ENCODE measurements at places on chromosomes 4 and X.

GRCh38 chrX:84796321-84796720 lies 207.4 kb upstream of the APOOL start:
- no peak overlapping the region for H3K27ac ChIP-seq
- no peaks in the 10 kb centered on the region for H3K27me3 ChIP-seq
- no peak for DNase-seq

GRCh38 chr4:86319390-86319789 lies 40.5 kb downstream of the MAPK10 start:
- peaks cover 5% of the 10 kb centered on the region for H3K36me3 ChIP-seq
- H3K4me1 ChIP-seq, result peaks cover 12% of the 10 kb centered on the region
- no peaks in the 10 kb centered on the region for H3K27me3 ChIP-seq
- H3K4me3 ChIP-seq, result no peak overlapping the region

- H3K27ac ChIP-seq, result peak overlapping the region; percentile 98
- DNase-seq, result no peak
Measured at GRCh38 chrX:150849486-150849885, 49.0 kb downstream of the CD99L2 start.

- H3K4me1 ChIP-seq, result peaks cover 5% of the 10 kb centered on the region
- H3K27ac ChIP-seq, result no peak overlapping the region
- DNase-seq, result no peak
- no peaks in the 10 kb centered on the region for H3K27me3 ChIP-seq
Measured at GRCh38 chr4:157882901-157883300, 289.9 kb downstream of the GASK1B start.

GRCh38 chrX:45479835-45480422 lies 279.3 kb upstream of the DIPK2B start:
- DNase-seq, result peak; percentile 92
- H3K27ac ChIP-seq, result peak overlapping the region; percentile 98
- peaks cover 10% of the 10 kb centered on the region for H3K27me3 ChIP-seq

- DNase-seq, result no peak
- H3K27me3 ChIP-seq, result no peaks in the 10 kb centered on the region
- no peak overlapping the region for H3K27ac ChIP-seq
Measured at GRCh38 chr4:120005076-120005475, 61.6 kb downstream of the MAD2L1 start.

- H3K27ac ChIP-seq, result no peak overlapping the region
- H3K4me1 ChIP-seq, result no peaks in the 10 kb centered on the region
- no peak overlapping the region for H3K4me3 ChIP-seq
Measured at GRCh38 chrX:40291553-40291952, 193.8 kb upstream of the BCOR start.

- no peaks in the 10 kb centered on the region for H3K27me3 ChIP-seq
- no peak overlapping the region for H3K27ac ChIP-seq
- peaks cover 6% of the 10 kb centered on the region for H3K4me1 ChIP-seq
- no peak overlapping the region for H3K4me3 ChIP-seq
- H3K36me3 ChIP-seq, result peaks cover 43% of the 10 kb centered on the region
Measured at GRCh38 chr4:78863254-78863869, 75.9 kb downstream of the PAQR3 start.

- no peak overlapping the region for H3K27ac ChIP-seq
- no peak for DNase-seq
- H3K4me1 ChIP-seq, result no peaks in the 10 kb centered on the region
- H3K27me3 ChIP-seq, result no peaks in the 10 kb centered on the region
- peaks cover 1% of the 10 kb centered on the region for H3K36me3 ChIP-seq
Measured at GRCh38 chrX:15790769-15791290, 546 bp downstream of the ZRSR2 start.

DNA sequence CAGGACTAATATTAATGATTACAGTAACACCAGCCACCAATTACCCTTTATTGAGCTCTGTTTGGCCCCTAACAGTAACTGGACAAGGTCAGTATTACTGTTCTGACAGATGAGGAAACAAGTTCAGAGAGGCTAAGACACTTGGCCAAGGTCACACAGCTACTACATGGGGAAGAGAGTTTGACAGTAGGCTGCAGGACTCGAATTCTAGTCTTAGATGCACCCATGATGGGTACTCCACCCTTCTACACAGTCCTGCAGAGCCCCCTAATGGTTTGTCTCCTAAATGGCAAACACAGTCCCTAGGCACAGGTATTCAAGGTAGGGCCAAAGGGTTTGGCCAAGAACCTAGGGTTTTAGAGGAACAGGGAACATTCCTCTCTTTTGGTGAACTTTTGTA lies 93.9 kb downstream of the NSUN7 start:
- H3K36me3 ChIP-seq, result peaks cover 54% of the 10 kb centered on the region
- no peak for DNase-seq

DNA sequence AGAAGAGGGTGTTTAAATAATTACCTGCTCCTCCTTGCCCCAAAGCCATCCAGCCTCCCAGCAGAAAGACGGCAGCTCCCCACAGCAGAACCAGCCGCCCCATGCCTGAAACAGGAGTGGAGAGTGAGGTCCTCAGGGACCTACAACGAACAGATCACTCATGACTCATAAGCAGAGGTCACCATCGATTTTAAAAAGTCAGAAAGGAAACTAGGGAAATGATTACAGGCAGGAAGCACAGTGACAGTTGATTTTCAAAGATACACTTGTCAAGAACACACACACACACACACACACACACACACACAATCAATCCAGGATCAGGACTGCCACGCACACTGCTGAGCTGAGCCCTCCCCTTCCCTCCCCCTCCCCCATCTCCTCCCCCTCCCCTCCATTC lies at the start of gene CRLF2:
TSS of gene CRLF2 (minus strand) at position 118 of the 400 bp plus-strand sequence. CDS start at position 103, 15 bp downstream.
- no peaks in the 10 kb centered on the region for H3K36me3 ChIP-seq
- H3K4me3 ChIP-seq, result no peak within 1 kb of the TSS
- H3K27me3 ChIP-seq, result no peaks in the 10 kb centered on the region
- H3K4me1 ChIP-seq, result peaks cover 7% of the 10 kb centered on the region
- H3K27ac ChIP-seq, result no peak within 1 kb of the TSS
- peak; percentile 34 for DNase-seq

DNA sequence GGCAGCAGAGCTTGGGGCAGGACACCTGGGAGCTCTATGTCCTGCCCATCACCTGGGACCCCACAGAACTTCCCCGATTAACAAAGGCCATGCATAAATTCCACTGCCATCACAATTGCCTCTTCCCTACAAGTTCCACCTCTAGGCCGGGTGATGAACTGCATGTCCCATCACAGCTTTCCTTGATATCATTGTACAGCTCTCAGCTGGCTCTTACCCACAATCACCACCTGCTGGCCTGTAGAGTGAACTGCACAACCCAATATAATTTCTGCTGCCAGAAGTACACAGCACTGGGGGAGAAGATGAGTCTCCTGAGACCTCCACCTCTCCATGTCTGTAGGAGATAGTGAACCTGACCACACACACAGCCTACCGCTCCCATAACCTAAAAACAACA lies 285.0 kb upstream of the AADAT start:
- peaks cover 6% of the 10 kb centered on the region for H3K36me3 ChIP-seq
- H3K27me3 ChIP-seq, result no peaks in the 10 kb centered on the region
- no peaks in the 10 kb centered on the region for H3K4me1 ChIP-seq
- peak; percentile 37 for DNase-seq
- no peak overlapping the region for H3K4me3 ChIP-seq

GRCh38 chr4:186566068-186566467 lies 10.7 kb upstream of the MTNR1A start:
- DNase-seq, result no peak
- no peaks in the 10 kb centered on the region for H3K4me1 ChIP-seq
- H3K36me3 ChIP-seq, result peaks cover 6% of the 10 kb centered on the region

GRCh38 chrX:64867217-64867616 lies 109.0 kb downstream of the ZC4H2 start:
- DNase-seq, result no peak
- no peaks in the 10 kb centered on the region for H3K27me3 ChIP-seq
- no peaks in the 10 kb centered on the region for H3K4me1 ChIP-seq
